Kidney epithelial cell (primary cell): ENCODE measurements at places on chromosomes 3 and 15.

DNA sequence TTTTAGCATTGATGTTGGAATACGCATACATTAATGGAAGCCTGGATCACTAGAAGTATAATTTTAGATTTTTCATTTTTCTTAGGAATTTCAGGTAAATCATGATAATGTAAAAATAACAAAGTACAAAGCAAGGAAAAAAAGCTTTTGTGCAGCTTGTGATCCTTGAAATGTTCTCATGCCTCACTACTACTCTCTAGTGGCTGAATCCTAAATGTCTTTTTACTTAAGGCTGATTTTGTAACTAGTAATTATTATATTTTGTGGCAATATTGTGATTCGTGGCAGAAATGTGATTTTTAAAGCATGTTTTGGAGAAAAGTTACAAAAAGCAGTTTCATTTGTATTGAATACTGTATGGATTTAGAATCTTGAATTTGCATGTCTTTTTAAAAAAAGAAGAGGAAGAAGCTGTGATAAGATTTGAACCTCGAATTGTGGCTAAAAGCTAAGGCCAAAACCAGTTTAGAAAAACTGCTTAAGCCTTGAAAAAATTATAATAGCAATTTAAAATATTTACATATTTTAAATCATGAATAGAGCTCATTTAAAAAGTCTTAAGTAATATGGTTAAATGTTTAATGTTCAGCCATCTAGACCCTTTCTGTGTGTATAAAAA lies 39.0 kb downstream of the U2SURP start:
- peak; percentile 37 for DNase-seq

DNA sequence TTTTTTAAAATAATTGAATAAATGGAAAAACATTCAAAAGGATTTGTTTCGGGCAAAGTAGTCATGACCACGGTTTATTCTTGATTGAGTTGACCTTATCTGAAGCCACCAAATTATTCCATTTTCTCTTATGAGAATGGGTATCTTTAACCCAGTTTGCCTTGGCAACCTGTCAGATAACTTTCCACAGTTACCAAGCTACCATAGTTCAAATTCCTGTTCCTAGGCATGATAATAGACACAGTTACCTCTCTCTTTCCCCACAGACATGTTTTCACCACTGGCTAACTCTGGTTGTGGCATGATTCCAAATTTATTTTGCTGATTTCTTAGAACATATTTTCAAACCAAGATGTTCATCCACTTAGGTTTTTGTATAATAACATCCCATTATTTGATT lies 84.9 kb downstream of the NECTIN3 start:
- DNase-seq: no peak

GRCh38 chr3:42314411-42314810 lies 48.4 kb upstream of the CCK start:
- no peak for DNase-seq

DNA sequence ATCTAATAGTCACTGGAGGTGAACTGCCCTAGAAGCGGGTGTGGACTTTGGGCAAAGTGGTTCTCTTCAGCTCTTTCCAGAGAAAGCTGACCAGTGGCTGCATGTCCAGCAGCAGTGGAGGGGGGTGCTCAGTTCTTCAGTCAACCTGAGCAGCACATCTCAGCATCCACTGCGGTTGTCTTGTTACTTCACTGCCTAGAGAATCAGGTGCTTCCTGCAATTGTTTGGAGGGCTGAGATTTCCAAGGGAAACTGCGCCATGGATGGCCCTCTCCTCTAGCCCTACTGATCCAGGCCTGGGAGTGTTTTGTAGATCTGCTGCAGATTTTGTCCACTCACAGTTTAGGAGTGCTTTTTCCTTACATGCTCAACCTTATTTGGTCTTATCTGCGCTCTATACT lies 65.6 kb upstream of the CFAP161 start:
- no peak for DNase-seq

GRCh38 chr3:72957297-72957696 lies 39.3 kb upstream of the PPP4R2 start:
- DNase-seq: no peak

GRCh38 chr3:14415501-14415900 lies 13.1 kb downstream of the SLC6A6 start:
- DNase-seq: no peak

- no peak for DNase-seq
These were observed 45.1 kb downstream of the CTDSPL start for GRCh38 chr3:37906734-37907282.

DNA sequence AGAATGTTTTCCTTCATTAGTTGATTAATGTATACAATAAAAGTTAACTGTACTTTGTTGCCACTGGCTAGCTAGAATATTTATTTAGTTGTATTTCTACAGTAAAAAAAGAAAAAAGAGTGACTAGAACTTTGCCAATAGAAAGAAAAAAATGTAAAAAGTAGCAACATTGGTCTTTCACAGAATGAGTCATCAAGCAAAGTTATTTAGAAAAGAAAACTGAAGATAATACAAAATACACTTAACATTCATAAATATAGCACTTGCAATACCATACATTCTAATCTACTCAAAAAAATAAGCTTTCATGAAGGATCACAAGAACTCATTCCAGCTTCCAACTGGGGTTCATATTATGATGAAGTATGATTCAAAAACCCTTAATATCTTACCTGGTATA lies 83.4 kb downstream of the AQR start:
- no peak for DNase-seq

DNA sequence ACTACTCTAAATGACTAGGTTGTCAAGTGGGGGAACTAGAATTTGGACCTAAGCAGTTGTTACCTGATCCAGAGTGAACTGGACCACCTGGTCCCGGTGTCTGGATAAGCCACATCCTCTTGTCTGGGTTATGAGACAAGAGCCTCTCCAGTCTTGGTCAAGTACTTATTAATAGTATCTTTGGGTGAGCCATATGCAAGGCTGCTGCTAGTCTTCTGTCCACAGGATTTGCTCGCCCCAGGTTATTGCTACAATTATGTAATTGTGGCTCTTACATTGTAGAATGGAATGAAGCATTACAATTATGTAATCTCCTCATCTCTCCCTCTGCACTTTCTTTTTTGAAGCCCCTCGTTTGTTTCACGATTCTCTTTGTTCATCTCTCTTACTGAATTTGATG lies 24.0 kb upstream of the AGBL1 start:
- no peak for DNase-seq

DNA sequence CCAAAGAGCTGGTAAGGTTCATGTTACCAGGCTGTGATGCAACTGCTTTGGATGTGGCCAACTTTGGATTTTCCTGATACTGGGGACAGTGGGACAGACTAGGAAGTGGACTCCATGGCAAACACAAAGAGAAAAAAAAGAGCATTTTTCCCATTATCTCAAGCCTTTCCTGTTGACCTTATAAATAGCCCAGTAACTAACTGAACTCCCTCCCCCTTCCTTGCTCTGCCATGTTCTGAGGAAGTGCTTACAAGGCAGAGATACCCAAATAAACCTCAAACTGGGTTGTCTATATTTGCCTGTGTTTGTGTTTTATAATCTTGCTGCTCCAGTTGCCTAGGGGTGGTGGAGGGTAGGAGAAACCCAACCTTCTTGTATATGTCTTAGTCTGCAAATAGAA lies 27.3 kb upstream of the SLC9A9 start:
- DNase-seq: no peak

- peak; percentile 2 for DNase-seq
These were observed 72.0 kb downstream of the CCR4 start for GRCh38 chr3:33023176-33024136.

DNA sequence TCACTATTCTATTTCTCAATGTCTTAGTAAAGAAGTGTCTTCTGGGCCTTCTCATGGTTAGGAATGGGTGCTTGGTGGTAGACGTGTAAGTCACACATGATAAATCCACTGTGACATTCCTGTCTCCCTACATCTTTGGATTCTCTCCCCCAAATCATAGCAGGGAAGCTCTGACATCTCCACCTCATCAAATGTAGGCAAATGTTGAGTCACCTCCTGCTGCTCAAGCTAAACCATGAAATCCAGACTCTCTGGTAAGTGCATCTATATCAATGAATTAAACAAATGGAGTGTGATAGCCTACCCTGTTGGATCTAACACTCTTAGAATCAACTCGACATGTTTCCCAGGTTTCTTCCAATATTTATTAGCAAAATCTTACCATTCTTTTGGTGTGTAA lies 42.8 kb upstream of the RPL35A start:
- no peak for DNase-seq

- DNase-seq: no peak
These were observed 254.1 kb upstream of the ZNF717 start for GRCh38 chr3:76039431-76039830.

- DNase-seq: peak; percentile 78
These were observed 29.8 kb downstream of the SLC6A6 start for GRCh38 chr3:14431917-14432834.

GRCh38 chr3:196792771-196793170 lies 53.1 kb downstream of the PAK2 start:
- DNase-seq: no peak

- DNase-seq: no peak
These were observed 380.9 kb downstream of the EDEM1 start for GRCh38 chr3:5568451-5568850.

GRCh38 chr3:137121704-137122314 lies 164.0 kb downstream of the IL20RB start:
- peak; percentile 5 for DNase-seq

- DNase-seq: no peak
These were observed 5.6 kb downstream of the LIMD1 start for GRCh38 chr3:45599984-45600650.
